ENCODE measurements at places on chromosomes 16 and 17.

GRCh38 chr16:15975172-15975571 lies 25.8 kb downstream of the ABCC1 start:
- no peak for DNase-seq

DNA sequence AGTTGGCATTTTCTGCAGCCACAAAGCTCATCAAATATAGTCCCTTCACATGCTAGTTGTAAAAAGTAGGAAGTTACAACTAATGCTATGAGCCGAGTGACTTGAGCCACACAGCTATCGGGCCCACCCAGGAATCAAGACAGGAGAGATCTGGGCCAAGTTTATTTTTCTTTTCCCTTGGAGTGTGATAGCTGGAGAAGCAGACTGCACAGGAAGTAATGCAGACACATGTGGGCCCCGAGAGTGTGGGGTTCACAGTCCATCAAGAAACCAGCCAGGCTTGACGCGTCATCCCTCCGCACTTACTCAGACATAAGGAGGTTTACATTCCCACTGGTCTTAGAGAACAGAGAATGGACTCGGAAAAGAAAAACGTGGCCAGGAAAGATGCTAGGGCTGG lies 403.1 kb upstream of the CDH11 start:
- DNase-seq: no peak

- no peak for DNase-seq
These were observed 11.5 kb upstream of the TBX4 start for GRCh38 chr17:61440697-61441096.

- DNase-seq: no peak
These were observed 13.7 kb downstream of the METTL22 start for GRCh38 chr16:8634991-8635736.

DNA sequence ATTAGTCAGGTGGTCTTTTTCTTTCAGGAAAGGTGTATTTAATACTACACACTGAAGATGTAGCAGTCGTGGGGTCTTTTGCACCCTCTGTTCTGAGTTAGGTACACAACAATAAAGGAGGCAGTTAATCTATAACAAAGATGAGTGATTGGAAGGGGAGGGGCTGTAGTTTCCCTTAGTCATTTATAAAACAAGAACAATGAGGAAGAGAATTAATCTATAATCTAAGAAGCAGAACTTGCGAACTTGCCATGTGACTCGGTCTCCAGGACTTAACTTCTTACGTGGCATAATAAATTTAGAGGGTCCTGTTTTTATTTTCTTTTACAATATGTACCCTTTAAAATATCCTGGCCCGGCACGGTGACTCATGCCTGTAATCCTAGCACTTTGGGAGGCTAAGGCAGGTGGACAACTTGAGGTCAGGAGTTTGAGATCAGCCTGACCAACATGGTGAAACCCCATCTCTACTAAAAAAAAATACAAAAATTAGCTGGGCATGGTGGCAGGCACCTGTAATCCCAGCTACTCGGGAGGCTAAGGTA lies 8.6 kb upstream of the APPBP2 start:
- DNase-seq: no peak

DNA sequence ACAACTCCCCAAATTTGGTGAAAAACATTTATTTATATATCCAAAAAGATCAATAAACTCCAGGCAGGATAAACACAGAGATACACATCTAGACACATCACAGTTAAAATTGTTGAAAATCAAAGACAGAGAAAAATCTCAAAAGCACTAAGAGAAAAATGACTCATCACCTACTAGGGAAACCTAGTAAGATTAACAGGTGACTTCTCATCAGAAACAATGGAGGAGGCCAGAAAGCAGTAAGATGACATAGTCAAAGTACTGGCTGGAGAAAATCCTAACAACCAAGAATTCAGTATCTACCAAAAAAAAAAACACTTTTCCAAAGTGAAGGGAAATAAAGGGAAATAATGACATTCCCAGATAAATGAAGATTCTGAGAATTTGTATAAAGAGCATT lies 33.8 kb downstream of the ULK2 start:
- no peak for DNase-seq

DNA sequence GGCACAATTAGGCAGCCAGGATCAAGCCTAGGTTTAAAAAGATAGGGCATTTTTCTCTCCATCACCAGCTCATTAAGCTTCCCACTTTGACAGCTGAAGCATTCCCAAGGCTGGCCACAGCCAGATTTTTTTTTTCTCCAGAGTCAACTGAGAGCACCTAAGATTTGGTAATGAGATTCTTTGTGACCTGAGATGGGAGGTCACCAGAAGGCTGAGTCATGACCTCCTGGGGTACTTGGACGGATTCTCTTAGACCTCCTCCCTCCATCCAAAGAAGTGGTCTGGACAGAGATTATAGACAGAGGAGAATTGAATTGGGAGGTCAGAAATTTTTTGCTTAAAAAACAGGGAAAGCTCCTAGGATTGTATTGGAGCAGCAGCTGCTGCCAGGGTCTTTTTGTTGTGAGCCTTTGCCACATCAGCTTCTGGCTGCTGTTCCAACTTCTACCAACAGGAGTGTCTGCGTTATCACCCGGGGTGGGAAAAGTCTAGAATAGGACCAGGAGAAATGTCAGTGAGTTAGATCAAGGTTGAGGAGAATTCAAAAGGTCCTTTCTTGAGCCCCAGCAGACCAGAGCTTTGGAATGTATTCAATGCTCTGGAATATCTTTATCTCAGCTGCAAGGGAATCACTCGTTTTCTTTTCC lies 221.2 kb upstream of the N4BP1 start:
- DNase-seq: no peak

DNA sequence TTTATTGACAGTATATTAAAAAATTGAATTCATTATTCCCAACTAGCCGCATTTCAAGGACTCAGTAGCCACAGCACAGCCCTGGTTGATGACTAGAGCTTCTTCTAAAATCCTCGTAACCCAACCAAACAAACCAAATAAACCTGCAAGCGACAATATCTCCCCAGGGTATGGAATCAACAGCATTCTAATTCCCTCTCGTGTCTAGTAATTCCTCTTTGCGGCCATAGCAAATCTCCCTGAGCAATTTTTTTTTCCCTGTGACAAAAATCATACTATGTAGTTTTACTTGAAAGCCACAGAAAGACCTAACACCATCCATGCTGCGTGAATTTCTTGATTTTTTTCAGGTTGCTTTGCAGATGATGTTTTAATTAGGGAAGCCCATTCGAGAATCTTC lies 143.4 kb upstream of the MYOCD start:
- DNase-seq: no peak

DNA sequence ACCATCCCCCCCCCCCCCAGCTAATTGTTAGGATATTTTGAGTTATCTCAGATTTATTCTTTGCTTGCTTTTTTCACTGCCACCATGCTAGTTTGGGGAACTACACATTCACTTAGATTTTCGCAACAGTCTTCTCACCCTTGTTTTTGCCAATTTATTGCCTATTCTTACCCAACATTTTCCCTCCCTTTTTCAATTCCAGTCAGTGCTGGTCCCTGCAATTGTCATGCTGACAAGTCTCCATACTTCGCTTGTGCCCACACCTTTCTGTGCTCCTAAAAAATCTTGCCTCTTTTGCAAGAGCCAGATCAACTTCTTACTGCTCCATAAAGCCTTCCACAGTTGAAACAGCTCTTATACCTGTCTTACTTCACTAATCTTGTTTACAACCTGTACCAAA lies 16.3 kb downstream of the TNRC6A start:
- no peak for DNase-seq

DNA sequence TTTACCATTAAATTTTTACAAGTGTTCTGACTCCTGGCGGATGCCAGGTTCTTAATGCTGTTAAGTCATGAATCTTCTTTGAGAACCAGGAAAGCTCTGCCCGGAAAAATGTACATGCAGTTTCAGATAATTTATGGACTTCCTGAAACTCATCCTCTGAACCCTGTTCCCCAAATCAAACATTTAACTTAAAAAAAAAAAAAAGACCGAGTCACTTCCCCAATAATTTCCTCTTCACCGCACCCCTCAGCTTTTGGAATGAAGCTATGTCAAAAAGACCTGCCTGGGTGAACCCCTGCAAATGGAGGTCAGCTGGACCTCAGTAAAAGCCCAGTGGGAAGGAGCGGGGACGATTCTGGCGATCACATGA lies 15.0 kb downstream of the ZNF232 start:
- no peak for DNase-seq

DNA sequence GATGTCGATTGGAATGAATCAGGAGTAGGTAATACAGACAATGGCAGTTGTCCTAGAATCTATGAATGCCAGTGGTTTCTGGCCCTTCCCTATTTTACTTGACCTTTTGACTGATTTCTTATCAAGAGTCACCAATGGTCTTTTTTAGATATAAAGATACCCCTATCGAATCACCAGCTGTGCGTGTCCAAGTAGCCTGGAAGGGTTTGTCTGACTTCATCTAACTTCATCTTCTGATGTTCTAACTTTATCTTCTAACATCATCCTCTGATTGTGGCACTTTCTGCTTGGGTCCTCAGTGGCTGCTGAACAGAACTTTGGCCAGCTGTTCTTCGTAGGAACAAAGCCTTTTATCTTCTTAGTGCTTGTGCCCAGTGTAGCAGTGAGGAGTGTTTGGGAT lies 129.7 kb downstream of the MSI2 start:
- no peak for DNase-seq

DNA sequence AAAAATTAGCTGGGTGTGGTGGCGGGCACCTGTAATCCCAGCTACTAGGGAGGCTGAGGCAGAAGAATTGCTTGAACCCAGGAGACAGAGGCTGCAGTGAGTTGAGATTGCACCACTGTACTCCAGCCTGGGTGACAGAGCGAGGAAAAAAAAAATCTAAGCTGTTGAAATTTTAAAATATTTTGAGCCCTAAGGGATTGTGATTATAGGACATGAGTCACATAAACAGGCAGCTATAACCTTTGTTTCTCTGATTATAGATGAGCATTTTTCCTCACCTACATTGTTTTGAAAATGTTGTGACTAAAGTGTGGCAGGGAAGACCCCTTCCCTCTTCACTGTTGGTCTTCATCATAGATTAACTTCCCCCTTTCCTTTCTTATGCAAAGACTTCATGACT lies 135.5 kb downstream of the MGAT5B start:
- DNase-seq: no peak

All from astrocyte of the cerebellum (primary cell).